ENCODE measurements at places on chromosomes 11 and 22. TPM values are rescaled to one million over a fixed set of nuclear protein-coding genes. Genes with fewer than 3 reads are reported as not detected.

DNA sequence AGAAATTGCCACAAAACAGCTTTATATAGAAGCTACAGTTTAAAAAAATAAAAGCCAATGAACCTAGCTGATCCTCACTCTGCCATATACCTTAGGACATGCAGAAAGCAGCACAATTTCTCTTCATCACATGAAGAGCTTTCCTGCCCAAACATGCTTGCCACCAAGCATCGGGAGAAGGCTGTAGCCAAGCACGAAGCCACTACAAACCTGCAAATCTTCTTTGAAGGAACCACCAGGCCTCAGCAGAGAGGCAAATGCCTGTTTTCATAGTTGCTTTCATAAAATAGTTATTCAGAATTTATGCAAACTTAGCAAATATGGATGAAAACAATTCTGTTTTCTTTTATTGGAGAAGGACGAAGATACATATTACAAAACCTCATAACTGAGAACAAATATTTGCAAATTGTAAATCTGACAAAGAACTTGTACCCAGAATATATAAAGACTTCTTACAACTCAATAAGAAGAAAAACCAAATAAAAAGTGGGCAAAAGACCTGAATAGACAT is 100.3 kb downstream of the RBFOX2 start:
- DNase-seq: no peak

DNA sequence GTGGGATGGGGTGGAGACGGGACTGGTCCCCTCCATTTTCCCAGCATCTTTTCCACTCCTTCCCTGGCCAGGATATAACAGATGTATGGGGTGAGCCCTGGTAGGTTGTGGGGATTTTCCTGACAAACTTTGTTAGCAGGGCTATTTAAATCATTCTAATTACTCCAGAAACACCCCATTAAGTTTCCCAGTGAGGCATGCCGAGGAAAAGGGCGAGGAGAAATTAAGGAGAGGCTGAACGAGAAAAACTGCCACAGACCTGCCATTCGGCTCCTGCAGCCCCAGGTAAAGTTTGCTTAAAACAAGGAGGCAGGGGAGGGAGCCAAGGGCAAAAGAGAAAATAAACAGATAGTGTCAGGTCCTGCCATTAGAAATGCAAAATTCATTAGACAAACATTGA is 428.2 kb downstream of the BUD13 start:
- DNase-seq: peak; percentile 14

DNA sequence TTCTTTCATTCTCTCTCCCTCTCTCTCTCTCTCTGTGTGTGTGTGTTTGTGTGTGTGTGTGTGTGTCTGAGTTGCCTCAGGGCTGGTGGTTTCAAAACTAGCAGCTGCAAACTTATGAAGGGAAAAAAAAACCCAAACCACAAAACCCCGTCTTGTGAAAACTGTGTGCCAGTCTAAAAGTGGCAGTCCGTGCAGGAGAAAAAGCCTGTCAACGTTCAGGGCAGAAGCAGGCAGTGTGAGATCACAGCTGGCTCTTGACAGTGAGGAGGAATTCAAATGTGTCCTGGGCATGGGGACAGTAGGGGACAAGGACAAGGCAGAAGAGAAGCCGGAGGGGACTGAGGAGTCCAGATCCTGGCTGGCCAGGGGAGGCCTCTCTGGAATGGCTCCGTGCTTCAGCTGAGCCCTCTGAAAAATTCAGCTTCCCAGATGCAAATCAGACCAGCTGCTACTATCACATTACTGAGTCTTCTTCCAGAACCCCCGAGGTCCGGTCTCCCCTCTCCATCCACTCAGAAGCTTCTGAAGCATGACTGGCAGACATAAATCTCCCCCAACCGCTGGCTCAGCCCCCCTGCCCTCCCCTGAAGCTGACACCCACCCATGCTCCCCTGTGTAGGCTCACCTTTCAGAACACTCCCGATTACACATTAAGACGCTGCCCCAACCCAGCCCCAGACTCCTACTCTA is 31.9 kb downstream of the FLI1 start:
- no peak for DNase-seq

GRCh38 chr11:17527628-17527995 is 16.6 kb downstream of the USH1C start:
- DNase-seq: no peak

GRCh38 chr11:59224351-59224928 is 11.7 kb upstream of the MPEG1 start:
- no peak for DNase-seq

DNA sequence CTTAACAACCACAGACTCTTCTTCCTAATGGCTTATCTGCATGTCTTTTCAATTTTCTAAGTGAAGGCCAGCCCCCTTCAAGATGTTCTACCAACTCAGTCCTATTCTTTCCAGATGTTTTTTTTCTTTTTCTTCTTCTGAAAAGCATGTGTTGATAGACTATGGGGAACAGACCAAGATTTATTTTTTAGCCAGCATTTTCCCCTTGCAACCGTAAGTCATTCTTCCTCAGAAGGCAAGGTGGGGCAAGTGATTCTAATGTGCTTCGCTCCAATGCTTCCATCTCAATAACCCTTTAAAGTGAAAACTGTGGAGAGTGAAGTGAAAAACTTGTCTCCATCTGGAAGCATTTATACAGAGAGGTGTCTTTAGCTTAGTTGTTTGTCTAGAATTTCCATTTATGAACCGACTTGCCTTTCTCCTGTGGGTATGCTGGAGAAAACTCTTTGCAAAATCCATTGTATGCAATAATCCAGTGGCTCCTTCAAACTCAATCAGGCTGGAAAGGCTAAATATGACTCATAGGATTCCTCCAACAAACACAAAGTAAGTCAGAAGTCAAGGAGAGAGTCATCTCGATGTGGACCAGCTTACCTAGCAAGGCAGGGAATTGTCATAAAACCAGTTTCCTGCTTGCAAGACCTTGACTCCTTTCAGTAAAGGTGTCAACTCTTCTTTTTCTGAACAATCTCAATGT is 83.7 kb downstream of the MAML2 start:
- DNase-seq: no peak

- no peak for DNase-seq
Measured at GRCh38 chr11:102767800-102768199, 12.6 kb downstream of the MMP10 start.

- peak; percentile 65 for DNase-seq
Measured at GRCh38 chr11:130606781-130607511, 158.5 kb downstream of the ADAMTS15 start.

- no peak for DNase-seq
Measured at GRCh38 chr22:47168441-47168840, 406.0 kb downstream of the TBC1D22A start.

DNA sequence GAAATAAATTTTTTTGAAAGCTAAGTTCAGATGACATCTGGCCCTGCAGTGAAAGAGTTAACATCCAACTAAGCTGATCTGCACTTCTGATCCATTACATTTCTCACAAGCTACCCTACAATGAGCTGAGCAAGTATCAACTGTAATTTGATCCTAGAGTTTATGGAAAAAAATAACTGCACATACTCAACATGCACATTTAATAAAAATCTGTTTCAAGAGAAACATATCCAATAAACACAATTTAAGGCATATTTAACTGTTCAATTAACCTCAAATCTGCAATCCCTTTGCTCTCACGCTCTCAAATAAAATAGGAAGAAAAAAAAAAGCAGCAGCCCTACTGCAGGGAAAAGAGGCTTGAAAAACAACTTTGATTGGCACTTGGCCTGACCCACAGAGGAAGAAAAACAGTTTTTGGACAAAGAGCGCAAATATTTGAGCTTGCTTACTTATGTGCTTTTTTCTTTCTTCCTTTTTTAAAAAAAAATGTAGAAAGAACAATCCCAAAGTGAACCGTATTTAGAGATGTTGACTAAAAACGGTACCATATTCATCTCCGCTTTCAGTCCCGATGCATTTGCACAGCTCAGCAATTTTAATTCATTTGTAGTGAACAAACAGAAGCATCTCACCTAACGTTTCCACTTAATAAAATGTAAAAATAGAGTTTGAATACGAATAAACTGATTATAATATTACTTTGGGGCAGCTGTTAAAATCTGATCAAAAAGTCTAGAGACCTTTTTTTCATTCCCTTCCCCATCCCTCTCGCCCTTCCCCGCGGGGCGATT is 1.6 kb downstream of the SESN3 start:
- DNase-seq: no peak

- no peak for DNase-seq
Measured at GRCh38 chr11:105609832-105610781, at the start of gene GRIA4. TSS of gene GRIA4 (plus strand) at chr11:105610073. CDS start at chr11:105610998, 925 bp downstream.

GRCh38 chr22:23767673-23768548 is at the start of gene CHCHD10:
TSS of gene CHCHD10 (minus strand) at chr22:23767972. CDS start at chr22:23767874, 98 bp downstream.
- DNase-seq: peak; percentile 78

- DNase-seq: no peak
Measured at GRCh38 chr22:24496661-24497060, 1.5 kb downstream of the UPB1 start.

GRCh38 chr11:113831314-113831713 is 44.1 kb downstream of the USP28 start:
- no peak for DNase-seq

- DNase-seq: no peak
Measured at GRCh38 chr22:36100134-36100824, 60.3 kb downstream of the APOL3 start.

DNA sequence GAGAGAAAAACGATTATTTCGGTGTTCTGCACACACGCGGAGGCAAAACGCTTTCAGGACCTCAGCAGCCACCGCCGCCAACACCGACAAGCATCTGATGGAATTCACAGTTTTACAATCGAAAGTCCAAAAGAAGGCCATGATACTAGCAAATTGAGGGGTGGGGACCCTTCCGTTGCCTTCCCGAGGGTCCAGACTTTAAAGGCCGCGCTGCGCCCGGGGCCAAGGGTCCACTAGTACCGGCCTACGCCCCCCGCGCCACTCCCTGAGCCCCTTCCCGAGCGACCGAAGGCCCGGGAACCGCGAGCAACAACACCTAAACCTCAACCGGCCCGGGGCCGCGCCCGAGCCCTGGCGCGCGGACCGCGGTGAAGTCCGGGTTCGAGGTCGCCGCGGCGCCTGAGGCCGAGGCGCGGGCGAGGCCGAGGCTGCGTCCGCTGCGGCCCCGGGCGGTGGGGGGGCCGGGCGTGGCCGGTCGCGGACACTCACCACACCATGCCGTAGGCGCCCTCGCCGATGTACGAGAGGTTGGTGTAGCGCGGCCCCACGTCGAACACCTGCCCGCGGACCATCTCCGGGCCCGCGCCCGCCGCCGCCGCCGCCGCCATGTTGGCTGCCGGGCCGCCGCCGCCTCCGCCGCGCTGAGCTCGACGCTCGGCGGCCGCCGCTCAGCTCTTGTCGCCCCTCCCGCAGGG is 465 bp downstream of the MAPK1 start:
- peak; percentile 39 for DNase-seq

DNA sequence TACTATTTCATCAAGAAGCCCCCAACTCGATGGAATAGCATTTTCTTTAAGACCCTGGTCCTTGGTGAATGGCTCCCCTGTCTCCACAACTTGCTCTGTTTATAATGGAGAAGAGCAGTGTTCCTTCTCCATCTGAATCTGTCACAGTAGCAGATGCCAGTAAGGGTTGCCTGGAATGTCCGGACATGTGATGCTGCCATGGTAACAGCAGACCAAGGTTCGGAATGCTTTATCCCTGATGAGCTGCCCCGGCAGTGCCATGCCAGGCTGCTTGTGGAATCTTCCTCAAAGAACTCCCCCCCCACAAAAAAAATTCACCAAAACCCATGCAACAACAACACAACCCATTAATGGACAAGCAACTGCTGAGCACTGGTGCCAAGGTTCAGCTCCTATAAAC is 72.5 kb downstream of the KCNC1 start:
- no peak for DNase-seq

DNA sequence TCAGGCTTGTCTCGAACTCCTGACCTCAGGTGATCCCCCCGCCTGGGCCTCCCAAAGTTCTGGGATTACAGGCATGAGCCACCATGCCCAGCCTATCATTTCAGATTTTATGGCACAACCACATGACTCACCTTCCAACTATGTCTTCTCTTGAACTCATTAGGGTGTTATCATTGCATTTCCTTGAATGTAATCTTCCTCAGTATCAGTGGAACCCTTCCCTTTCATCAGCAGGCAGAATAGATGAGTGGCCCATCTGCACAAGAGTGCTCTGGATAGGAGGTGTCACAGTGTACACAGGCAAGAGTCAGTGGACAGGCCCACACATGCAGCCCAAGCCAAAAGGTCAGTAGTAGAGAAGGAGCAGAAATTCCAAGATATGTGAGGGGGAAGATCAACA is 29.1 kb upstream of the AQP11 start:
- DNase-seq: no peak

The DUSP18 gene
- 7.7 TPM for polyA plus RNA-seq

The ALDH3B1 gene
- polyA plus RNA-seq: 2.9 TPM

The PCSK7 gene
- polyA plus RNA-seq: 21.5 TPM

The HOATZ gene
- 0.35 TPM for polyA plus RNA-seq

The MYOD1 gene
- not detected for polyA plus RNA-seq

The GTSE1 gene
- 16.7 TPM for polyA plus RNA-seq

The CDKN1C gene
- 166 TPM for polyA plus RNA-seq

The CEND1 gene
- polyA plus RNA-seq: 0.36 TPM

The SNX32 gene
- 3.5 TPM for polyA plus RNA-seq

The SYNGR1 gene
- polyA plus RNA-seq: 20.9 TPM

The RAB39A gene
- polyA plus RNA-seq: 1.2 TPM

The SAA1 gene
- not detected for polyA plus RNA-seq

Data from right renal pelvis (tissue), 4 donors.